ENCODE measurements at places on chromosomes 5 and 9.

DNA sequence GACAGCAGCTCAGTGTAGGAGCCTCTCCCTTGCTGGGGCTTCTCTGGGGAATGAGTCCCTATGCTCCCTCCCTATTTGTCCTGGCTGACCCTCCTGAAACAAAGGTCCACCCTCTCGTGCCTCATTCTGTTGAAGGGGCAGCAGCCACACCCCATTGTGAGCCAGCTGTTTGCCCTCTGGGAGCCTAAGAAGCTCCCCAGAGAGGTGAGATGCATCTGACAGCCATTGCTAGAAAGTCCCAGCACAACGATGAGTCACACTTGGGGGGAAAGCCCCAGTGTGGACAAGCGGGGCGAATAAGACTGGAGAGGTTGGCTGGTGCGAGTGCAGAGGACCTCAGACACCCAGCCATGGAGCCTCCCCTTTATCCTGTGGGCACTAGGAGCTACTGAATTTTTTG is 101.4 kb downstream of the PPARGC1B start:
- no peak for DNase-seq

DNA sequence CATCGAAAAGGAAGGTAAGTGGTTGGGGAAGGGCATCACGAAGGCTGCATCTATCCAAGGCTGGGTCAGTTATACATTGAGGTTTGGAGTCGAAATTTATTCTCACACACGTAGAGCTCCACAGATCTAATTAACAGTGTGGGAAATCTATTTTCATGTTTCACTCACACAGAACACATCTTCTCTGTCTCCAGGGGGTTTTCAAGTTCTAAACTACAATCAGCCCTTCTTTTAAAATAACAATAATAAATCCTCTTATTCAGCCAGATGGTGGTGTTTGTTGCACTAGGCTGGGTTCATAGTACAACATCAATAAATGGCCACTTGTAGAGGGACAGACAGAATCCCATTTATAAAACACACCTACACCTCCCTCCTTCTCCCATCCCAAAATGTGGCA is 174.5 kb upstream of the KLF9 start:
- DNase-seq = no peak

- DNase-seq = no peak
Measured at GRCh38 chr9:135043345-135043744, 44.1 kb upstream of the OLFM1 start.

- DNase-seq = no peak
Measured at GRCh38 chr9:137383081-137383783, 39.7 kb downstream of the EXD3 start.

DNA sequence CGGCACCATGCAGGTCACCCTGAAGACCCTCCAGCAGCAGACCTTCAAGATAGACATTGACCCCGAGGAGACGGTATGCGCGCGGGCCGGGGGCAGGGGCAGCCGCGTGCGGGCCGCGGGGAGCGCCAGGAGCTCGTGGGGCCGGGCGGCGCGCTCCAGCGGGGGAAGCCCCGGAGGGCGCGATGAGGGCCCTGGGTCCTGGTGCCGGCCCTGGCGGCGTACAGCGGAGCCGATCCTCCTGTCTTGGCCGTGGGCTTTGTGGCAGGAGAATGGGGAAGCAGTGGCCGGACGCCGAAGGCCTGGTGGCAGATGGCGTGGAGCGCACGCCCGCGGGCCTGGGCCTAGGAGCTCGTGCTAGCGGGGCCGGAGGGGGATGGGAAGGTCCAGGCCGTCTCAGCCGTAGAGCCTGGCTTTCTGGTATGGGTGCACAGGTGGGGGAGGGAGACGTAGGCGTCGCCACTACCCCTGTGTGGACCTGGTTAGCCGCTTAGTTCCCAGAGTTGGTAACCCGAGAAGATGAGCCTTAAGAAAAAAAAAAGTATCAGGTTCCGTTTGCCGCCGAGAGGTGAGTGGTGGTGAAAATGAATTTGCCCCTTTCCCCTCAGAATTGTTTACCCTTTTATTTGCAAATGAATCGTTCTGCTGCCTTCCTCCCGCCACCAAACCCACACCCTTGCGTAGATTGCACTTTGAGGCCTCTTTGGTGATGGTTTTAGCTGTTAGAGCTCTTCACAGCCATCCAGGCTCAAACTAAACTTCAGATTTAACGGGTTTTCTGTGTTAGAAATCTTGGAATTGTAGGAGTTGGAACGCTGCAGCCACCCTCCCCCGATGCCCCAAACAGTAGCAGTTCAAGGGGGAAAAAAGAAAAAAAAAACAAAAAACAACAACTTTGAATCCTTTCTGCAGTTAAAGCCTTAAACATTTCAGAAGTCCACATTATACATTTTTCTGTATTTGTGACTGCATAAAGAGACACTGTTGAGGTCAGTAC is 841 bp downstream of the RAD23B start:
- peak; percentile 82 for DNase-seq

- DNase-seq = no peak
Measured at GRCh38 chr5:40570408-40571129, 109.1 kb upstream of the PTGER4 start.

GRCh38 chr5:175711472-175712312 is 53.8 kb downstream of the HRH2 start:
- DNase-seq = no peak

DNA sequence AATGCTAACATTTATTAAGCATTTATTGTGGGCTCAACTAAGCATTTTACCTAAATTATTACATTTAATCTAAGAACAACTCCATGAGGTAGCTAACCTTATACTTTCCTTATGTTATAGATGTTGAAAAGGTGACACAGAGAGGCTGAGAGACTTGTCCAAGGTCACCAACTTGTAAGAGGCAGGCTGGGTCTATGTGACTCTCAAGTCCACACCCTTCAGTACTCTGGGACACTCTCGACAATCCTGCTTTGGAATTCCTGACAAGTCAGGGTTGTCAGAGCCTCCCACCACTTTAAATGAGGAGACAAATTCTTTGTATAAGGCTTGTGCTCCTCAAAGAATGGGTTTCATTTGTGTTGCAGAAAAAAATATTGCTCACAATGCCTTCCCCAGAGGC is 67.2 kb downstream of the NRG2 start:
- DNase-seq = no peak

DNA sequence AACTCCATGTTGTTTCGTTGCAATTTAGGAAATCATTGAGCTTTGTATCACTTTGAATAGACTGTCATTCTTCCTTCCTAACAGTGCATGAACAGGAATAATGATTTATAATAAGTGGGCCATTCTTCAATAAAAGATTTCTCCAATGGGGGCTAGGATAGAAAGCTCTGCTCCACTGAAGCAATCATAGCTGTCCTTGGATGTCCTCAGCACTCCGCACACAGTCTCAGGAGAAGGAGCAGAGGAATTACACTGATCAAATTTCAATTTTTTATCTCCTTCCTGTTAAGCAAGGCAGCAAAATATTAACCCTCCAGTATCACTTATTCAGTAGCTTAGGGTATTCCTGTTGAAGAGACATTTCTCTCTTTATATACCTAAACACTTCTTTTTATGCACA is 532.7 kb upstream of the ST8SIA4 start:
- DNase-seq = no peak

DNA sequence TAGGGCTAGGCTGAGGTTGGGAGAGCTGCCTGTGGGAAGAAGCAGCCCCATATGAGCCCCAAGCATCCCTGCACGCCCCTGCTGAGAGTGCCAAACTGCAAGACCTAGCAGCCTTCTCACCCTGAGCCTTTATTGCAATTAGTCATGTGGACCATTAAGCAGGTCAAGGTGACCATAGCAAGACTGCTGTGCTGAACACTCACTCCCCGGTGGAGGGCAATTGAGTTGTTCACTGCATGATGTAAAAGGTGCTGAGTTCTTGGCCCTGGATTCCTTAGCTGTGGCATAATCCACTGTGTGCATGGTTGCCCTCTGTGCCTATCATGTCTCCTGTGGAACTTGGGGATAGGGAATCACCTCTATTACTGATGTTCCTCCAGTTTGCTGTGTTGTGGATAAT is 131.1 kb downstream of the FOXD1 start:
- DNase-seq = no peak

GRCh38 chr9:33447799-33448553 is 583 bp upstream of the AQP3 start:
- DNase-seq = peak; percentile 42

DNA sequence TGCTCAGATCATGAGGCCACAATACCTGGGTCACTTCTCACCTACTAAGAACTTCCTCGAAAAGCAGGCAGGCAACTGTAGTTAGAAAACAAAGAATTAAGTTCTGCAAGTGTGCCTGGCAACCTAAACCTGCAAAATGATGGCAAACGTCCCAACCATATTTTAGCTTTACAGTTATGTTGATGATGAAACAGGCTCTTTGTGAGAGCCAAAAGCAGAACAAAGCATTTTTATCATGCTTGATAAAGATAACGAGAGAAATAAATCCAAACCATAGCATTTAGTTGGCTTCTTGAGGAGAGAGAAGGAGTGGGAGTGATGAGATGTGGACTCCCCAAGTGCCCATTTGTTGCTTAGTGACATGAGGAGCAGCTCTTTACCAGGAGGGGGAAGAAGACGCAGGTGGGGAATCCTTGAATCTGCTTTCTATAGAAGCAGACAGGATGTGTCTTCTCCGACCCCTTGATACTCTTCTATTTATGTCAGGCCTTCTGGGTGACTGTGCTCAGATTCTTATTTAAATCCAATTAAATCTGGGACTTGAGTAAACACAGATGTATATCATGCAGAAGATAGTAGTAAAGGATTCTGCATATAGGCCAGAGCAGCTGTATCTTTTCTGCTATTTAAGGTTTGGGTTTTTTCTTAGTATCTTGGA is 221.2 kb downstream of the TMEM167A start:
- DNase-seq = peak; percentile 61

DNA sequence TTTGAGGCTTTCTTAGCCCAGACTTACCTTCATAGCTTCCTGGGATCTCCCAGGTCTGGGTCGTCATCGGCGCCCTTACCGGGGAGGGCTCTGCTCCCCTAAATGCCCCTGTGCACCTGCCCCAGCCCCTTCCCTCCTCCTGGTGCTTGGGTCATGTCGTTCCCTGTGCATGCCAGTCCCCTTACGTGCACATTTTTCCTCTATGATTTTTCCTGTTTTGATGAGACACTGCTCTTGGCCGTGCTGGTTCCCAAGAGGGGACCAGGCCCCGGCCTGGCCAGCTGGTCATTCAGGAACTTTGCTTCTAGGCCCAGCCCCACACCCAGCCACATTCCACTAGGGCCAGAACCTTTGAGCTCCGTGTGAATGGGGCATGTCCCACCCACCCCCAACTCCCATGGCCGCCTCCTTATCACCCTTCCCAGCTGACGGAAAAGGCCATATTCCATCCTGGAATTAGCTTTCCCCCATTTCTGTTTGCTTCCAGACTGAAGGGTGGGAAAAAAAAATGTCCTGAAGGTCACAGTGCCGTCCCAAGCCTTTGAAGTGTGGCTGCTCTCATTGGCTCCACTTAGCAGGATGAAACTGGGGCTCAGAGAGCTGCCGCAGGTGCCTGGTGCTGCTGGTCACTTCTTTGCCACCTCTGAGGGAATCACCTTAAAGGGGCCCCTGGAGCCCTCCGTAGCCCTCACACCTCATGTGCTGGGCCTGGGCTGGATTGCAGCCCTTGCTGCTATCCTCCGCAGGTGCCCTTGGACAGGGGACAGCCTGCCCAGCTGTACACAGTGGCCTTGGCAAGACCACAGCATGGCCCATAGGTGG is 25.1 kb downstream of the ERGIC1 start:
- DNase-seq = no peak

Measured in tongue (tissue), 3 donors.